Panc1 (cell line): ENCODE measurements at places on chromosomes 13 and 19.

DNA sequence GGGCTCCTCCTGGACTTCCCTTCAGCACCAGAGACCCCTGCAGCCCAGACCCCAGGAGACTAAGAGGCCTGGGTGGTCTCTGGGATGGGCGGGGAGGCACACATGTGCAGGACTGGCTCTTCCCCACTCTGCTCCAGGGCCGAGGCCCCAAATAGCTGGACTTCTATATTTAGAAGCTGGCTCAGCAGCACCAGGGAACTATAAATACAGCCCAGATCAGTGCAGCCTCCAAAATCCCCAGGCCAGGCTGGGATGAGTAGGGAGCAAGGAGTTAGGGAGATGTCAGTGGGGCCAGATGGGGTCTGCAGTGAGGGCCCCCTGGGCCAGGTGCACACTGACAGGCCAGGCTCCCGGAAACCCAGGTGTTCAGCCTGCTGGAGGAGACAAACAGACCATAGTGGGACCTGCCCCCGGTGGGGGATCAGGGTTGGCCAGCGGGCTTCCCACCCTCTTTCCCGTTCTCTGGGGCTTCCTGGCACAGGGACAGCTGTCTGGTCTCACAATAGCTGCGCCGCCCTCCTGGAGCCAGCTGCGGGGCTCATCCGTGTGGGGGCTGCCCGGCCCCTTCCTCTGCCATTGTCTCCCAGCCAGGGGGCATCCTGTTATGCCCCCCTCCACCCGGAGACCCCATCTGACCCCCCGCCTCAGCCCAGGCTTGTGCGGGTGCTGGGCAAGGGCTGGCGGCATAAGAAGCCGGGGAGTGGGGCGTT lies 5.5 kb upstream of the ADGRE5 start:
- no peak for DNase-seq

GRCh38 chr13:100751826-100752225 lies 77.2 kb upstream of the TMTC4 start:
- DNase-seq = no peak

DNA sequence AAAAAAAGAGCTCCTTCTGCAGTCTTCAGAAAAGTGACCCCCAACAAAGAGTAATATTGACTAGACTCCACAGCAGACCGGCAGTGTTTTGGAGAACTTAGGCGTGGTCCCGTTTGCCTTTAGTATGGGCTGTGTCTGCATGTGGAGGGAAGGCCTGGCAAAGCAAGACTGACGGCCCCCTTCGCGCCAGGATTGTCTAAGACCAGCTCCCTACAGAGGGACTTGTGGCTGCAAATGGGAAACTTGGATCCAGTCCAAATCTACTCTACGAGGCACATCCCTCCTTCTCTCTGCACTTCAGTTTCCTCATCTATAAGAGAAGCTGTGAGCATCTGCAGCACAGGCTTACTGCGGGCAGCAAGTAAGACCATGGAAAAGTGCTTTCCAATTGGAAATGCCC lies 350.0 kb downstream of the ZNF536 start:
- no peak for DNase-seq

- peak; percentile 87 for DNase-seq
Measured at GRCh38 chr19:13794757-13795589, at the start of gene ZSWIM4. ZSWIM4 (plus strand) TSS chr19:13795443; CDS start chr19:13795649, 206 bp downstream.

GRCh38 chr13:30906411-30907051 lies 460 bp downstream of the MEDAG start:
- no peak for DNase-seq

GRCh38 chr19:2278459-2279158 lies 3.4 kb downstream of the PEAK3 start:
- no peak for DNase-seq
